Activated naive CD4-positive, alpha-beta T cell treated with anti-CD3 and anti-CD28 coated beads, Interleukin-2, amount 50 U/mL, for 72 hours (primary cell): ENCODE measurements at places on chromosomes 5 and 9. TPM values are rescaled to one million over a fixed set of nuclear protein-coding genes. Genes with fewer than 3 reads are reported as not detected.

DNA sequence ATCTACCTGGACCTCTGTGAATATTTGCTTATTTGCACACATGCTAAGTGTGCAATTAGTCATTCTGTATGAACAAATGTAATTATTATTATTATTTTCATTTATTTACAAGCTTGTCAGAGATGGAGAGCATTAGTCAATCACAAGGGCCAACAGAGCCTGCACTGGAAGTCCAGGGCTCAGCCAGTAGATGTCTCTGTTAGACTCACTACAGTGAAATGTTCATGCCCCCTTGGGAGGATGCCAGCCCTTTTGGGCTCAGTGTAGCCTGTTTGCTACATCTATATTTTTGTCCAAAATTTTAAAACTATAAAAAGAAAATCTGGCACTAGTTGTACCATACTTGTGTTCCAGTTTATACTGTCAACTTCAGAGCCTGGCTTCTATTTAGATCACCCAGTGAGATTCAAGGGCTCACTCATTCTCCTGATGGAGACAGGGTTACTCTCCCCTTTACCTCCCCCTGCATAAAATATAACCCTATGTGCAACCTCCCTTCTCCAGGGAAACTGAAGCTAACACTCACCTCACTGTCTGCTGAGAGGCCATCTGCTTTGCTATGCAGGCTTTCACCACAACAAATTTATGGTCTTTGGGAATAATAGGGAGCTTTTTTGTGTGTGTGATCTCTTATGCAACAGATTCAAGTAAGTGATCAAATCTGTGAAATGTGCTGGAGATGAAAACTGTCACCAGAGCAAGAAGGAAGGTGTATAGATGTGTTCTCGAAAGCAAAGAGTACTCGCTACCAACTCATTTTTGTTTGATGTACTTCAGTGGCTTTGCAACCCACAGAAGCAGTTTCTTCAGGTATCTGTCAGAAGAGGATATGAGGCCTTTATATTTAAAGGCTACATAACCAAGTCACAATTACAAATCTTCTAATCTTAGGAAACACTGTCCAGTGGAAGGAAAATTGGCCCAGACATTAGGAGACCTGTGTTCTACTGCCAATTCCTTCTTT, 99.9 kb upstream of the TLE4 start:
- DNase-seq: no peak

DNA sequence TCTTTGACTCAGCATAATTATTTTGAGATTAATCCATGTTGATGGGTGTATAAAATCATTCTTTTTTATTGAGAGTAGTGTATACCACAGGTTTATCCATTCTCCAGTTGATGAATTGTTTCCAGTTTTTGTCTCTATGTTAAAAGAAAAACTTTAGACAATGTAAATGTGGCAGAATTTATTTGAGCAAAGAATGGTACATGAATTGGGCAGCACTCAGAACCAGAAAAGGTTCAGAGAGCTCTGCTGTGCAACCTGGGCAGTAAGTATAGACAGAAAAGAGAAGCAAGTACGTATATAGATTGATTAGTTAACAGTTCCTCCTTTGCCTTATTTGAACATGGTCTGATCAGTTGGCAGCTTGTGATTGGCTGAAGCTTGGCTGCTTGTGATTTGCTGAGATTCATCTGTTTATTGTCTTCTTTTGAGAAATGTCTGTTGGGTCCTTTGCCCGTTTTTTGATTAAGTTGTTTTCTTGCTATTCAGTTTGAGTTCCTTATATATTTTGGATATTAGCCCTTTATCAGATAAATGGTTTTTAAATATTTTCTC, 41.4 kb downstream of the CDC42SE2 start:
- DNase-seq: no peak

GRCh38 chr5:15904899-15905830, 274.4 kb downstream of the MARCHF11 start:
- DNase-seq: no peak

Gene RETREG1
- total RNA-seq: 7.4 TPM

GRCh38 chr9:115845648-115846312, 307.8 kb upstream of the PAPPA start:
- DNase-seq: no peak

- DNase-seq: no peak
Measured at GRCh38 chr5:103546858-103547257, 15.7 kb downstream of the NUDT12 start.

- DNase-seq: no peak
Measured at GRCh38 chr9:33014665-33015014, 10.4 kb upstream of the DNAJA1 start.

GRCh38 chr5:58105836-58106235, 354.1 kb downstream of the PLK2 start:
- no peak for DNase-seq

GRCh38 chr9:120693700-120694008, 20.6 kb downstream of the MEGF9 start:
- no peak for DNase-seq

Gene KIAA0825
- total RNA-seq: 0.16 TPM

Gene KCNT1
- not detected for total RNA-seq

GRCh38 chr9:91312717-91313325, 48.9 kb downstream of the AUH start:
- no peak for DNase-seq

DNA sequence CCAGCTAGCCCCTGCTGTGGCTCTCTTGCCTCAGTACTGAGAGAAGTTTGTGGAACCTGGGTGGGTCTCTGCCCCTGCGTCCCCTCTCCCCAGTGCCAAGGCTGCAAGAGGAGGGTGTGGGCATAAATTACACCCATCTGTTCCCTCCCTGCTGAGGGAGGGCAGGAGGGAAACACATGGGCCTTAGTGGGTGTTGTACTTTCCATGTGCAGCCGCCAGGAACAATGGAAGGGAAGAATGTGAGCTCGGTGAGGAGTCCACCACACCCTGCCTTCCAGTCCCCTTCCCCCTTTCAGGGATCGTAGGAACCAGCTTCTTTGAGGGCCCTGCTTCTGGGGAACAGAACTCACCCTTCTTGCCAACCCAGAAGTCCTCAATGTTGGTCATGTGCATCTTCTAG, 138.2 kb upstream of the KLF4 start:
- no peak for DNase-seq

Gene MYMK
- total RNA-seq: not detected

GRCh38 chr5:157965040-157965678, 106.2 kb upstream of the CLINT1 start:
- no peak for DNase-seq

Gene PTPRD
- total RNA-seq: not detected

Gene PRELID2
- total RNA-seq: 10.7 TPM

Gene FREM1
- total RNA-seq: not detected

Gene POLE3
- total RNA-seq: 46.8 TPM

DNA sequence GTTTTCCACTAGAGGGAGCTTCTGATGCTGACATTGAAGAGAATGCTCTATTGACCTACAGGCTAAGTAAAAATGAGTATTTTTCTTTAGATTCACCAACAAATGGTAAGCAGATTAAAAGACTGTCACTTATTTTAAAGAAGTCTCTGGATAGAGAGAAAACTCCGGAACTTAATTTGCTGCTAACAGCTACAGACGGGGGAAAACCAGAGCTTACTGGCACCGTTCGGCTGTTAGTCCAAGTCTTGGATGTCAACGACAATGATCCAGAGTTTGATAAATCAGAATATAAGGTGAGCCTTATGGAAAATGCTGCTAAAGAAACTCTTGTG, 764 bp downstream of the PCDHA11 start:
- no peak for DNase-seq

Gene HMGCR
- 53.1 TPM for total RNA-seq

DNA sequence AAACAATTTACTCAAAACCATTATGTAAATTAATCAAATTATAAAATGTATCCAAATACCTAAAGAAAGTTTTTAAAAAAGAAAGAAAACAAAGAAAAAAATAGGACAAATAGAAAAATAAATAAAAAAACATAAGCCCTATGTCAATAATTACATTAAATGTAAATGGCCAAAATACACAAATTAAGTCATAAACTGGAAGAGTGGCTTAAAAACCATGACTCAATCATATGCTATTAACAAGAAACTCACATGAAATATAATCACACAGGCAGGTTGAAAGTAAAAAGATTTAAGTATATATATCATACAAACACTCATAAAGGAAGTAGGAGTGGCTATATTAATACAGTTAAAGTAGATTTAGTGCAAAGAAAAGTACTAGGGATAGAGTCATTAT, 95.3 kb downstream of the PRELID2 start:
- DNase-seq: no peak

Gene PCDHA7
- not detected for total RNA-seq

Gene SGCD
- total RNA-seq: 0.14 TPM

DNA sequence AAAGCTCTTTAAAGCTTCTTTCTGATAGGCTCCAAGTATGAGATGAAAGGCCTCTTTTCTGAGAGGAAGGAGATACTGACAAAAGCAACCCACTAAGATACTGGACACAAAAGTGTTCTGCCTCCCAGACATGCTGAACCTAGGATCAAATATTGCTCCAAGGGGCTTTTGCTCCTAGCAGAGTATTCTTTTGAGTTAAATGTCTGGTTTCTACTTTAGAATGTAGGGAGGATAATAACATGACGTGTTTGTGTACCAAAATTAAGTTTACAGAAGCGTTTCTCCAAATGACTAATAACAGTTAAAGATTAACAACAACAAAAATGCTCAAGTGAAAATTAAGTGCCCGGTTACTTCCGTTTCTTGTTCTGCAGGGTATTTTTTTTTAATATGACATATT, 2293.3 kb upstream of the C9orf72 start:
- DNase-seq: no peak

DNA sequence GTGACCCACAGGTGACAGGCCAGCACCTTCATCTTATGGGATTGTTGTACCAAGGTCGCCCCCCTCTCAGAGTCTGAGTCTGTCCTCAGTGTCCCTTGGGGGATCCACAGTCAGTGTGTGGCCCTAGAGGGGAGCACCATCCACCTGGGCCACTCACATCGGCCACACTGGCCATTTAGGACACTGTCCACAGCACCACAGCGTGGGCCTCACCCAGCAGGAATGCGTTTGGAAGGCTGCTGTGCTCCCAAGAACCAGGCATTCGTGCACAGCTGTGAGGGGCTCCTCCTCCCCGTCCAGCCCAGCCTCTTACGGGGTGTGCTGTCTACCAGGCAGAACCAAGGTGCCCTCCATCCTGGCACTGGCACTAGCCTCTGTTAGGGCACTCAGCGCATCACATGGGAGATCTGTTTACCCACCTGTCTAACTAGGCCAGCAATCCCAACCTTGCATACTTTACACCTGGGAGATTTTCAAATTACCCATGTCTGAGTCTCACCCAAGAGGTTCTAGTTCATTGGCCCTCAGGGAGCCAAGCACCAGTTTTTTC, 24.5 kb upstream of the UBE2QL1 start:
- no peak for DNase-seq

Gene DNAH5
- not detected for total RNA-seq

DNA sequence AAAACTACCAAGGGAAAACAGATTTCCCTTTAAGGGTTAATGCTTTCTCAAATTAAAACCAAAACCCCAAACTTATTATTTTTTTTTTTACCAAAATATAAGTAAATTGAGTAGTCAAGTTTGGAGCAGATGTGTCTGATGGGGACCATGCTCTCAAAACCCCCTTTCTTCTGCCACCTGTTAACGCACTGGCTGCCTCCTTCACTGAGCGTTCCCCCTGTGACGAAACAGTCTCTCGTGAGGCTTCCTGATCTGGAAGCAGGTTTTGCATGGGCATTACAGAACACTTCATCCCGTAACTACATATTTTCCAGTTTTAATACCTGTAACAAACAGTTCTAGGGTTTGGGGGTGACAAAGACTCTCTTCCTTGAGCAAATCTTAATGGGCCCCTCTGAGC, 59.4 kb downstream of the ANKH start:
- DNase-seq: no peak

Gene MCTP1
- 0.93 TPM for total RNA-seq

DNA sequence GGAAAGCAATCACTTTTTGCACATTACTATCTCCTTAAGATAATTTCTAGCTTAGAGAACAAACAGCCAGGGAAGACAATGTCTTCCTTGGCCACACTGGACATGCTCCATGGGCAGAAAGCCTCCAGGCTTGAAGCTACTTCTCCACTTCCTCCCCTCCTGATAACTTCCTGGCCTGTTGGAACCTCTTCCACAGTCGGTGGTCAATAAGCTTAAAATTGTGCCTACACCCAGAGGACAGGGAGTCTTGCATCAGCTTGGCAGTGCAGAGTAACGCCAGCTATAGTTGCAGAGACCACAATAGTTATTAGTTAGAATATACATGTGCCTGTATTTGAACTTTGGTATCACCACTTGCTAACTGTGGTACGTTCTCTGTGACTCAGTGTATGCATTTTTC, 58.1 kb upstream of the ABCA1 start:
- no peak for DNase-seq

Gene PDE8B
- total RNA-seq: not detected

DNA sequence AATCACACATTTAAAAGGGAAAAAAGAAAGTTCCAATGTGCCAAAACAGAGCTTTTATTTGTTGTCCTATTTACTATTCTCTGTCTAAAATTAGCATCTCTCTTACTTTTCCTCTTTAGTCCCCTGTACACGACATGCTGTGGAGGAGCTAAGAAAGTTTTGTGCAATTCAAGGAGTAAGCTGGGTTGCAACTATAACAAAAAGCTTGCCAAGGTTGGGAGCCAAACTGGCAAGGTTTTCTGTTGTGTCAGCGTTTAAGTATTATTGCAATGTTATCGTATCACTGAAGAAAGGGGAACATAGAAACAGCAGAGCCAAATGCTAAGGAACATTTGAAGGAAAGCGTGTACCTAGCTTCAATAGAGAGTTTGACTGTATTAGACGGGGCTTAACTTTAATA, 680.8 kb downstream of the CETN3 start:
- no peak for DNase-seq

Gene NUTM2G
- not detected for total RNA-seq

Gene SCGB3A2
- not detected for total RNA-seq

DNA sequence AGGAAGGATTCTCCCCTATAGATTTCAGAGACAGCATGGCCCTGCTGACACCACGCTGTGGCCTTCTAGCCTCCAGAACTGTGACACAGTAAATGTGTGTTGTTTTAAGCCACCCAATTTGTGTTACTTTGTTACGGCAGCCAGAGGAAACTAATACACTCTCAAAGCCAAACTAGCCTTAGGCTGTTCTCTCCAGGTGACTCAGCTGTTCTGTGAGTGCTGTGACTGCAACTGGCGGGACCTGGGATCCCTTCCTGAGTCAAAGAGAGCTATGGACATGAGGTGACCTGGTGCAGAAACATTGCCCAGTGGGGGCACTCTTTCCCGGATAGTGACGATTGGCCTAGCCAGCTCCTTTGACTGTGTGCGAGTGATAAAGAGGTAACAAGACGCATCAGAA, 14.0 kb upstream of the MLANA start:
- no peak for DNase-seq

Gene TLR4
- not detected for total RNA-seq

DNA sequence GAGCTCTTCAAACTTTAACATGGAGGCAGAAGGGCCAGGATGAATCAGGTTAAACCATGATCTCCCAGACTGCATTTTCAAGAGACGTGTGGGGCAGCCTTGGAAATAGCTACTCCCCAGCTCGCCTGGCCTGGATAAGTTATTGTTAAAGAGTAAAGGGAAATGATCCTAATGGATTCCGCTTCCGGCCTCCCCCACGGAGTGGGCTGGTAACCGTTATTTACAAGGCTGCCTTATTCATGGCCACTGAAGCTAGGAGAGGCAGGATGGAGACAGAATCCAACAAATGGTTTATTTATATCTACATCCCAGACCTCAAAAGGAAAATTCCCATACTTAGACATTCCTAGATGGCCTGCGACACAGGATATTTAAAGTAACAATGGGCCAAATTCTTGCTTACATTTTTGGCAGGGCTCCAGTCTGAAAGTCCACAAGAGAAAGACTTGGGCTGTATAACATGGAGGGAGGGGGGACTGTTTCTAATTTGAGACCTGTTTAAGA, 27.9 kb downstream of the SPRY4 start:
- DNase-seq: no peak
